ENCODE measurements at places on chromosomes 5 and 9.

GRCh38 chr5:38009749-38010358 lies 170.0 kb upstream of the GDNF start:
- no peak for DNase-seq

DNA sequence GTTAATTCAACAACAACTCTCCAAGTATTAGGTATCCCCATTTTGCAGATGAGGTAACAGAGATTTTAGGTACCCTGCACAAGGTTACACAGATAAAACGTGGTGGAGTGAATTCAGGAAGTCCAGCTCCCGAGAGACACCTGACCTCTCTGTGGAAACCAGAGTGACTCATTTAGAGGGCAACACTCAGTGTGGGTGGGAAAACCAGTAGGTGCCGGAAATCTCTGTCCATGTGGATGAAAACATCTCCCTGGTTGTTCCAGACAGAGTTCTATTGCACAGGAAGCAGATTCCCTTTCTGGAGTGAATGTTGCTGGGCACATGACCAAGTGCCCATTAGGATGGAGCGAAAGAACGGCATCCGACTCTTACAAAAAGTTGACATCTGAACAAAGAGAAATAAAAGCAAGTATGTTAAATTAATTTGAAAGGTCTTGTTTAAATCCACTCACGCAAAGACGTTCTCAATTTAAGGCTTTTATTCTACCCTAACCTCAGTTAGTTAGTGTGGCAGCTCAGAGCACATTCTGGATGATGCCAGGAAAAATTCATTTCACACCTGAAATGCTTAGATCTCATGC lies 391.9 kb upstream of the WWC1 start:
- DNase-seq = no peak

DNA sequence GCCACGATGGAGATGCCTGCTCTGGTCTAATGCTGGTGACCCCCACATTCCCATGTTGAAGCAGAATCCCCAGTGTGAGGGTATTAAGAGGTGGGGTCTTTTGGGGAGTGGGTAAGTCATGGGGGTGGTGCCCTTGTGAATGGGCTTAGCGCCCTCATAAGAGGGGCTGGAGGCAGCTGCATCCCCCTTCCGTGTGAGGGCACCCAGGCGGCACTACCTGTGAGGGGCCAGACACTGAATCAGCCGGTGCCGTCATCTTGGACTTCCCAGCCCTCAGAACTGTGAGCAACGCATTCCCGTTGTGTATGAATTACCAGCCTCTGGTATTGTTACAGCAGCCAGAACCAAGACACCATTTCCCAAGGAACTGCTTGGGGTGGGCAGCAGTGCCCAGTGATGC lies 27.0 kb upstream of the RNF130 start:
- no peak for DNase-seq

GRCh38 chr5:149610589-149611255 lies 29.4 kb downstream of the ARHGEF37 start:
- no peak for DNase-seq

Measured in CD4-positive, alpha-beta T cell treated with Interleukin-21 for 1 hour (primary cell).